Right kidney (tissue), 9 donors: ENCODE measurements at places on chromosomes 4 and X.

GRCh38 chr4:78722320-78722719 is 53.8 kb upstream of the BMP2K start:
- DNase-seq, result no peak

- DNase-seq, result no peak
Measured at GRCh38 chrX:17372052-17372451, 2.9 kb upstream of the NHS start.

DNA sequence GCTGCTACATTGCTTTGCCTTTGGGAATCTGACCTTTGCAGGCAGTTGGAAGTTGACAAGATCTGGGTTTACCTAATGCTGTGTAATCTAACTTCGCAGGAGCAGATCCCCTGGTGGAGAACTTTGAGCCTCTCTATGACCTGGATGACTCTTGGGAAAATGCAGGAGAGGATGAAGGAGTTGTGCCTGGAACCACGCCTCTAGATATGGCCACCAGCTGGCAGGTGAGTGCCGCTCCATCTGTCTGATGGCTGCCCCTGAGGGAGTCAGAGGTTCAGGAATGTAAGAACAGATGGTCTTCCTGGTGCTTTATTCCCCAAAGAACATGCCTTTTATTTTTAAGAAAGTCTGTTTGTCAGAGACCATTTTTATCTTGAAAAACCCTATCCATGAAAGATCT is 109.3 kb downstream of the NFKB1 start:
- DNase-seq, result no peak

DNA sequence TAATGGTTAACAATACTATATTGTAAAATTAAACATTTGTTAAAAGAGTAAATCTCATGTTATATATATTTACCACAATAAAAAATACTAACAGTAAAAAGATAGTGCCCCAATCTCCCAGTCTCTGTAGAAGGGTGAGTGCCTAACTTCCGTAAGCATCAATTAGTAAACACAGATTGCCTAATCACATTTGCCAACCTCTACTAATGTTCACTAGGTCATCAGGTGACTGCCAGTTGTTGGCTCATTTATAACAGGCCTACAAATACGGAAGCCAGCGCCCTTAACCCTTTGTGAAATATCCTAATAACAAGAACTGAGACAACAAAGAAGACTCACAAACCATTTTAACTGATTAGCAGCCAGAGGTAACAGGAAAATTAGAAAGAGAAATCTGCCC is 345.1 kb downstream of the INPP4B start:
- DNase-seq, result no peak

GRCh38 chr4:73801692-73802091 is 34.8 kb upstream of the CXCL6 start:
- no peak for DNase-seq

DNA sequence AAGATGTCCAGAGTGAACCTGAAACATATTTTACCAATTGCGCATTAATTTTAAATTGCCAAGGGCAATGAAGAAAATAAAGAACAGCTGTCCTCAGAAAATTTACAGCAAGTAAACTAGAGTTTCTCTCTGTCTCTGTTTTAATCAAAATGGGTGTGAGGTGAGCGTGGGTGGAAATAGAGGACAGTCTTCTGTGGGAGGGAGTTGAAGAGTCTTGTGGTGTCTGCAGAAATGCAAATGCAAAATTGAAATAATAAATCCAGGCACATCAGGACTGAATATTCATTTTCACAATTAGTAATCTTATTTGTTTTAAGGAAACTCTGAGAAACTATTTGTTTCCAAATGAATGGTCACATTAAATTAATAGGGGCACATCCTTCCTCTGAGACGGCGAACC is 192.0 kb downstream of the ARHGAP10 start:
- no peak for DNase-seq

- DNase-seq, result no peak
Measured at GRCh38 chrX:103727115-103727514, 16.4 kb downstream of the TMEM31 start.

DNA sequence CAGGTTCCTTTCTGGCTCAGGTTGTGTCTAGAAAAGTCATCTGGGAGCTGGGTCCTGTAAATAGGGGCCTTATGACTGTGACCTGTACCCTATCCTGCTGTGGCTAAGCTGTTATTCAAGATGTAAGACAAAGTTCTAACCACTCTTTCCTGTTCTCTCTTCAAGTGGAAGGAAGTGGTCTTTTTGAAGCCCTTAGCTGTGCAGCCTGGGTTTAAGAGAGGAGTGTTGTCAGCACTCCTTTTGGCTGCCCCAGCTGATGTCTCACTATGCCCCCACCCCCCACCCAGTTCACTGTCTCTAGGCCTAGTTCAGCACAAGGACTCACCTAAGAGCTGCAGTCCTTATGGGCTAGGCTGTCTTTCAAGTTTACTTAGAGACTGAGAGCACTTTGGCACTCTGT is 1069.5 kb downstream of the FAM133A start:
- no peak for DNase-seq

GRCh38 chr4:47349326-47349725 is 114.2 kb downstream of the COMMD8 start:
- DNase-seq, result no peak

GRCh38 chr4:29276150-29276549 is 1444.0 kb upstream of the PCDH7 start:
- DNase-seq, result no peak

- DNase-seq, result no peak
Measured at GRCh38 chr4:109174224-109174953, 128.1 kb downstream of the COL25A1 start.

GRCh38 chrX:108945883-108946523 is 209.6 kb upstream of the IRS4 start:
- DNase-seq, result no peak

DNA sequence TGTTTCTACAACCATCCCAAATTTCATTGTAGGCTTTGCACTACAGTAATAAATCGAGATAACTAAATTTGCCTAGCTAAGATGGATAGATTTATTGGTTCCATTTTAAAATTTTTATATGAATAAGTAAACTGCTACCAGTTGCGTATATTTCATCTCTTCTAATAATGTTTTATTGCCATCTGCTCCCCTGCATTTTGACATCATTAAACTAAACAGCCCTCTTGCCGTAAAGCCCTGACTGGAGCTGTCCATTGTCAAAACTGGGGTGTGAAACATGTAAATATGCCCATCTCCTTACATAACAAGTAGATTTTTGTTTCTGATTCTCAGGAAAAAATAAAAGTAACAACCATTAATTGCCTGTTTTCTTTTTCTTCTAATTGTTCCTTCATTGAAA is 130.8 kb upstream of the BMPR1B start:
- DNase-seq, result no peak

- no peak for DNase-seq
Measured at GRCh38 chr4:101331017-101331416, 16.3 kb downstream of the PPP3CA start.

DNA sequence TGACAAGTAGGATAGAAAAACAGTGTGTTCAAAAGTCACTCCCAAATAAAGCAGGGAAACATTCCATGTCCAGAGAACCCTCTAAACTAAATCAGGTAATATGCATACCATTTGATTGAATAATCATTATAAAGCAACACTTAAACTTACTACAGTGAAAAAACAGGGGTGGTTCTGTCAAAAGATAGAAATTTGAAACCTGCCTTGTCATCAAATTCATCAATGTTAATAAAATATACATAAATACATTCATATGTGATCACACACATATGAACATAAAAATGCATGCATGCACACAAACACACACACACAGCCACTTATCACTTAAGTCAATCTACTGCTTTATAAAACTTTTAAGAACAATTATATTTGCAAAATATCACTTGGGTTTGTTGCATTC is 485.8 kb upstream of the TECRL start:
- DNase-seq, result no peak
